ENCODE measurements at places on chromosomes 11 and 22.
A peak's percentile ranks its signal among the peaks of the same experiment; 100 is the strongest.

DNA sequence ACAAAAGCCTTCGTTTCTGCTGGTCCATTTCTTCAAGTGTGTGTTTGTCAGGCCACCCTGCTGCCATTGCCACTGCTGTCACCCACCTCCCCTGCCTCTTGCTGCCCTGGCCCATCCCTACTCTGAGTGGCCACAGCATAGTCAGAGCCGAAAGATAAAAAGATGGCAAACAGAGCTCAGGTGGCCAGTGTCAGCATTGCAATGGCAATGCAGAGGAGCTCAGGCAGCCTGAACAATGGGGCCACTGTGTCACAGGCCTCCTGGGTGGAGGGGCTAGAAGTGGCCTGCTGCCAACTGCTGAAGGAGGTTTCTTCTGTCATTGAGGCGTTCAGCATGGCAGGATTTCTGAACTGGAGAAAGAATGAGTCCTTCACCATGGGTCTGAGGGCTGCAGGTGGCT lies 137.1 kb downstream of the CSNK2A3 start:
- DNase-seq: no peak

DNA sequence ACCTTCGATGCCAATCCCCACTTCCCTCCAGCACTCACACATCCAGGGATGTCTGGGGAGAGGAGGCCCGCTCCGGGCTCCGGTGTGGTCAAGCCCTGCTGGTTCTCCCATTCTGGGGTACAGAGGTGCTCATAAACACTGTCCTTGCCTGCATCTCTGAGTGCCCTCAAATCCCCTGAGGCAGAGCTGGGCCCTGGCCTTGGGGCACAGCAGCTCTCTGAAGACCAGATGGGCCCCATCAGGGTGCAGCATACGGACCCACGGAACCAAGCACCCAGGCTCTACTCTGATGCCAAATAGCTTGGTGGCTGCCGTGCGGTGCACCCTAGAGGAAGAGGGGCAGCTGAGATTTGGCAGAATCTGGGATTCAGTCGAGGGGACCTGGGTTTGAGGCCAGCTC lies 35.7 kb upstream of the NNMT start:
- no peak for DNase-seq

GRCh38 chr11:104120493-104121137 lies 43.3 kb downstream of the PDGFD start:
- no peak for DNase-seq

GRCh38 chr11:96217206-96217605 lies 125.8 kb downstream of the MAML2 start:
- DNase-seq: no peak

DNA sequence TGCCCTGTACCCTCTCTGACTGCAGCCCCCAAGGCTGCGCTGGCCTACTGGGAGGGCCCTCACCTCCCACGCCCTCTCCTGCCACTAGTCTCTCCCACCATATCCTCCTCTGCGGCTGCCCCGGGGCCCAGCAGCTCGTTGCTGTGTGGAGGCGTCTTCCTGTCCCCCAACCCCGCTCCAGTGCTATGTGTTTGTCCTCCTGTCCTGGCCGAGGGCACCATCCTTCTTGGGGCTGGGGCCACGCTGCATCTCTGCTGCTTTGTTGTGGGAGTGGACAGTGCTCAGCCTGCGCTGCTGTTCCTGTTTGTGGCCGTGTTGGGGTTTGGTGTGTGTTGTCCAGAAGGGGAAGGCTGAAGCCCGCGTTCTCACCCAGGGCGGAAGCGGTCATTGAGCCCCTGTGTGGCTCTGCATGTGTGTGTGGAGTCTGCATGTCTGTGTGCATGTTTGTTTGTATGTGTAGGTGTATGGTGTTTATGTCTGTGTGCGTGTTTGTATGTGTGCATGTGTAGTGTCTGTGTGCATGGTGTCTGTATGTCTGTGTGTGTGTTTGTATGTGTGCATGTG lies 15.7 kb downstream of the TPCN2 start:
- DNase-seq: no peak

GRCh38 chr11:76265771-76266241 lies 59.5 kb upstream of the WNT11 start:
- DNase-seq: no peak

DNA sequence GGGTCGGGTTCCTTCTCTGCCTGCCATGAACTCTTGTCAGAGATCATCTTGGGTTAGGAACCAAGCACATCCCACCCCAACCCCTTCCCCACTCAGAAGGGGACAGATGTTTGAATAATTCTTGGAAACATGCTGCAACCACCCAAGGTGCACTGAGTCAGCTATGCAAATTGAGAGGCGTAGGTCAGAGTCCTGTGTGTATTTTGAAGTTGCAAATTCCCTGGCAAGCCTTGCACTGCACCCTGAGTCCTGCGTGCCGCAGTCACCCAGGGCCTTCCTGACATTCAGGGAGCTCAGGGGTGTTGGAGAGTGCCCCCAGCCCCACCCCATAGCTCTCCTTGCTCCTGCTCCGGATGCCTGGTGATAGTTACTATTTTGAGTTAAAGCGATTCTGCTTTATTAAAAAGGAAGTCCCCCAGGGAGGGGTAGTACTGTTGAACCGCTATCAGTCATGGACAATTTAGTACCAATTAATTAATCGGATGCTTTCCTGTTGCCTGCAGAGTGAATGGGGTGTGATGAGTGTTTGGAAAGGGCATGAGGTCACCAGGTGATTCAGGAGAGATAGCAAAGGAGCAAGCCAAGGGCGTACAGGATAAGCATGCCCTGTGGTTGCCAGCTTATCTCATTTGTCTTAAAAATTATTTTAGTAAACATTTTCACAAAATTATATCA lies 123.7 kb downstream of the GRIK4 start:
- no peak for DNase-seq

GRCh38 chr22:37145180-37146050 lies 4.3 kb downstream of the IL2RB start:
- DNase-seq: no peak

DNA sequence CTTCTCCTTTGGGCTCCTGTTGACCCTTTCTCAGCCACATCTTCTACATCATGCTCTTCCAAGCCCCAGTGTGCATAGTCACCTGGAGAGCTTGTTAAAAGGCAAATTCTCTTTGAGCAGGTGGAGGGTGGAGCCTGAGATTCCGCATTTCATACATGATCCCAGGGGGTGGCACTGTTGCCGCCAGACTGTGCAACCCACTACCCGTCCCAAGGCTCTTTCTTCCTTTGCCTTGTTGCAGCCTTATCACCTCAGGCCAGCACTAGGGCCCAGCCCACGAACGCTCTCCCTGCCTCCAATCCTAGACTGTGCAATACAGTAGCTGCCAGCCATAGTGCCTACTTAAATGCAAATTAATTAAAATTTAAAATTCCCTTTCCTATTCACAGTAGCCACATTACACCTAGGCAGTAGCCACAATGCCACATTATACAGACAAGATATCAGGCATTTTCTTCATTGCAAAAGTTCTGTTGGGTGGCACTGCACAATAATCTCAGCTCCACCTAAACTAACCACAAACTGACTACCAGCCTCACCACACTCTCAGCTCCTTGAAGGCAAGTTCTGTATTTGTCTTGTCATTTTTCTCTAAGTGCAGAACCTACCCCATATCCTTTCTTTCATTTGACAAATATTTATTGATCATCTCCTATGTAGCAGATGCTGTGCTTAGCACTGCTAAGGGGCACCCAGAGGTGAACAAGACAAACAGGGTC lies 4.6 kb upstream of the KCNJ5 start:
- no peak for DNase-seq

DNA sequence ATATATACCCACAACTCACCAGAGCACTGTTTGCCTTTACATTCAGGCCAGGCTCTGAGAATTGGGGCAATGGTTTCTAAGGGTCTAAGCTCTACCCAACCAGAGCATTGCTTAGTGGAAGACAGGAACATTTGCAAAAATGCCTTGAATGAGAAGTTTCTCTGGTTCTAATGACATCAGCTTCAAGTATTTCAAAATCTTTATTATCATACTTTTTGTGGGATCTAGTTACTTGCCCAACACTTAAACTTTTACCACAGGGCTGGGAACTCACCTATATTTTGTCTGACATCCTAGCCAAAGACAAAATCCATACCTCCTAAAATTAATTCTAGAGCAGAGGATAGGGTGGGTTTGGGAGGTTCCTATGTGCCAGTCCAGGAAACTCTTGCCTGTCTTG lies 51.5 kb downstream of the INSC start:
- DNase-seq: no peak

DNA sequence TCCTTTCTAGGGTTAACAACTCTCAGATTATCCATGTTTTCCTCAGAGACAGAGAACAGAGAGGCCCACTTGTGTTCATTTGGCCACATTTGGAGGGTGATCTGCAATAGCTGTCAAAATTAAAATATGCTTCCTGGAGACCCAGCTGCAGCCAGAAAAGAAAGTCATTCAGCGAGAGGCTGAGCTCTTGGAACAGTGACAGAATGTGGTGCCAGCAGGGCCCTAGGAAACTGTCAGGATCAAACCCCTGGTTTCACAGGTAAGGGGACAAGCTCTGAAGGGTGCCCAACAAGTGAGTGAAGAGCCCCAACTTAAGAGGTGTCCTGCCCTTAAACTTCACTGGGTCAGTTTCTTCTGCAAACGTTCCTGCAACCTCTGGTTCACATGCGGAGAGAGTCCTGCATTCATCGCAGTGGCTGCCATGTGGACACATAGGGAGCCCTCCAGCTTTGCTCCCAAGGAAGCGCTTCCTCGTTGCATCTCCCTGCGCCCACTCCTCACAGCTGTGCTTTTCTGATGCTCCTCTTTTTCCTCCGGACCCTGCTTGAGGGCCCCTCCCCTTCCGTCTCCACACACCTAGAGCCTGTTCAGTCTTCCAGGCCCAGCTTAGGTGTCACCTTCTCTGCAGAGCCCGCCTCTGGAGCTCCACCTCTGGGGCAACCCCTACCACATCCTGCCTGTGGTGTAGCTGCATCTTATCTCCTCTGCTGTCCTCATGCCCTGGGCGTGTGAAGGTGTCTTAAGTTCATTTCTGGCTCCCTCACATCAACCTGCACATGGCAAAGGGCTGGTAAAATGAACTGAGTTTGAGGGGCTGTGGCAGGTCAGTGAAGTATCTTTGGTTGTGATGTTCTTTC lies 3.9 kb downstream of the UCP3 start:
- DNase-seq: peak; percentile 93

- DNase-seq: no peak
Measured at GRCh38 chr22:50532824-50533796, 3.3 kb upstream of the TYMP start.

- no peak for DNase-seq
Measured at GRCh38 chr11:96713301-96713700, 323.5 kb downstream of the JRKL start.

DNA sequence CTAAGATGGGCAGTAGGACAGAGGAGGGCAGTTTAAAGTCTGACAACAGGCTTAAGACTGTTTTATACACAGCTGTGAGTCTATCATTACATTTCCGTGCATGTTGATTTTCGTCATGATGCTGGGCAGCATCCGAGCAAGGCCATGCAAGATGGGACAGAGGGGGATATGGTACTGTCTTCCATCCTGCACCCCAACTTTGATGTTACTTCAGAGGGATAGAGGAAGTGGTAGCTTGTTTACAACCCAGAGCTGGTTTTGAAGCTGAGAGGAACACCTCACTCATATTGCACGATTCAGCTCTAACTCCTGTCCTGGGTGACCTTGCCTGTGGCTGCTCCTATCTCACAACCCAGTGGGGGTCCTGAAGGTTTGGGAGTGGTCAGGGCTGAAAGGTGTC lies 3.0 kb upstream of the SORL1 start:
- DNase-seq: peak; percentile 60

GRCh38 chr22:43198936-43199335 lies 12.0 kb upstream of the TTLL12 start:
- no peak for DNase-seq

GRCh38 chr11:103988595-103988969 lies 47.9 kb upstream of the DDI1 start:
- no peak for DNase-seq

- no peak for DNase-seq
Measured at GRCh38 chr22:17119481-17120202, 1.5 kb downstream of the TMEM121B start.

GRCh38 chr11:200224-201003 lies 6.8 kb downstream of the BET1L start:
- DNase-seq: no peak

- DNase-seq: no peak
Measured at GRCh38 chr11:10975287-10975721, 117.5 kb upstream of the ZBED5 start.
